ENCODE measurements at places on chromosomes 6 and 20.

GRCh38 chr6:77466451-77467437 is 3.5 kb upstream of the HTR1B start:
- peak; percentile 19 for DNase-seq

GRCh38 chr6:51842061-51842803 is 245.2 kb downstream of the PKHD1 start:
- DNase-seq: no peak

DNA sequence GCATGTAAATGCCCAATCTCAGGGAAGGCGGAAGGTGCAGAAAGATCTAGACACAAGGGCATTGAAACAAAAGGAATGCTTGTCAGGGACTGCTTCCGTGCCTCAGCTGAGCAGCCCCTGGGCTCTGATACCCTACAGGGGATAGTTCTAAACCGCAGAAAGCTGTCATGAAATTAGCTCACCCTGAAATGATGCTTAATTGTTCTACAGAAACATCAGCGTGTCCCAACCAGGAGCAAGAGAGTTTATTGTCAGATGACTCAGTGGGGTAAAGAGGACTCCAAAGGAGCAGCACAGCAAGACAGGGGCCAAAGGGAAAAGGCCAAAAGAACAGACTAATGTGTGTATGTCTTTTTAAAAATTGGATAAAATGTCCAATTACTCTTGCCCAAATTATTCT is 258.4 kb upstream of the JARID2 start:
- no peak for DNase-seq

DNA sequence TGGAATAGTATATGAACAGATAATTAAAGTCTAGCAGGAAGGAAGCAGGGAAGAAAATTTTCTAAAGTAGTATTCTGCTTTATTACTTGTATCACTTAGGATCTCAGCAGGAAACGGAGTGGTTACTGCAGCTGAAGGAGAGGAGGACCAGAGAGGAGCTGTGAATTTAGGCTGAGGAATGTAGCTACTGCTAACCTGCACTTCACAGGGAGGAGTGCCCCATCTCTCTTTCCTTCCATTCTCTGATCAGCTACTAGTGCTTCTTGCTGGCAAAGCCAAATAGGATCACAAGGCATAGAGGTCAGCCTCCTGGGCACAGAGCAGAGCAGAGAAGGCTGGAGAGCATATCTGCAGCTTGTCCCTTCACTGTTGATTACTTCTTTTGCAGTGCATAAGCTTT is 205.3 kb upstream of the ASCC3 start:
- DNase-seq: no peak

GRCh38 chr6:106194949-106195921 is 109.1 kb downstream of the PRDM1 start:
- no peak for DNase-seq

GRCh38 chr20:38674092-38674764 is 50.1 kb upstream of the SLC32A1 start:
- DNase-seq: peak; percentile 93

DNA sequence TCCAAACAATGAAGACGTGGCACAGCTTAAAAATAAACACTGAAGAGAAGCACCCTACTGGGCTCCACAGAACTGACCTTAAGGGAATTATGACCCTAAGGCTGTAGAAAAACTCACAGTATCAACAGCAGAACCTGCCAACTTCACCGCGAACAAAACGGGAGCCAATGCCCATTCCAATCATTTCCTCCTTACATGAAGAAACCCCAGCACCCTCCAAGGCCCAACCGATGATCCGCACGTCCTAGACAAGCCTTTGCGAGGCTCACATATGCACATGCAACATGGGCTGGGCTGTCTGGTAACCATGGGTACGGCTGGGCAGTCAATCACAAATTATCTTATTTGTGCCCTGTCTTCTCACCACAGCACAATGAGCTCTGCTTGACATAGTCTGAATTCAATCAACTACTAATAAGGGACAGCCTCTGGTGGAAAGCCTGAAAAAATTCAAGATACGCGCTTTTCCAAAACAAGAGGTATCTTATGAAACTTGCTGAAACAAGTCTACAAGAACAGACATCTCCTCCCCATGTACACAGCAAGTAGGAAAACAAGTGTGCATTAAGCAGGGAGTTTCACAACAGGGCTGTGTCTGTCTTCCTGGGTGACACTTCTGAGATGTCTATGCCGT is 1.7 kb downstream of the DIDO1 start:
- peak; percentile 79 for DNase-seq

DNA sequence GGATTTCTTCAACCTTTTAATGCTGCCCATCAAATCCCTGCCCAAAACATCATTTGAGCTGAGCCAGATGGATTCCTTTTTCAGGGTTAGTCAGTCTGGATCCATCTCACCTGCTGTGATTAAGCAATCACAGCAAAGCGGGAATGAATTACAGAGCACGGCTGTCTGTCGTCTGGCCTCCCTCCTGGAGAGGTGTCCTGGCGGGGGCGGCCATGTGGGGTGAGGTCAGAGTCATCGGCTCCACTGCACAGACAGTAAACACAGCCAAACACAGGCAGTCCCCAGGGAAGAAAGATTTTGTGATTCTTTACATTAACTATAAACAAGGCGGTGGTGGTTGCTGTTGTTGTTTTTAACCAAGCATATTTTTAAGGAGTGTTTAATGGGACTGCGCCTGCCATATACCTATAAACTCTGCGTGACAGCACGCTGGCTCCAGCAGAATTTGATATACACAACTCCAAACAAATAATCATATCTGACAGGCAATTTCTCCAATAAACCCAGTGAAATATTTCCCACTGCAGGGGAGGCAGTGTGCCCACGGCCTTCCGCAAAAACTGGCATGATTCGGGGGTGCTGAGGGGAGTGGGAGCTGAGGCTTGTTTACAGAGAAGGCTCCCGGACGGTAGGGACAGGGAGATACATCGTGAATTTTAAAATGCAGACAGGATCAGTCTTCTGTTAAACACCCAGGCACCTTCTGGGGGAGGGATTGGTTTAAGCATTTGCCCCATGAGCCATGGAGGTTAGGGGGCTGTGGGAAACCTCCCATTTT is 232.0 kb upstream of the PMEPA1 start:
- no peak for DNase-seq

DNA sequence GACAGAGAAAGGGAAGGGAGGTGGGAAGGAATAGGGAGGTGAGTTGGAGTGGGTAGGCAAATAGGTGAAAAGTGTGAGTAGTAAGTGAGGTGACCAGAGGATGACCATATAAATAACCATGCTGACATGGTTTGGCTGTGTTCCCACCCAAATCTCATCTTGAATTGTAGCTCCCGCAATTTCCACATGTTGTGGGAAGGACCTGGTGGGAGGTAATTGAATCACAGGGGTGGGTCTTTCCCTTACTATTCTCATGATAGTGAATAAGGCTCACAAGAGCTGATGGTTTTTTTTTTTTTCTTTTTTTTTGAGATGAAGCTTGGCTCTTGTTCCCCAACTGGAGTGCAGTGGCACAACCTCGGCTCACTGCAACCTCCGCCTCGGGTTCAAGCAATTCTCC is 21.5 kb upstream of the SMIM13 start:
- DNase-seq: no peak

GRCh38 chr6:29255530-29255929 is 46.0 kb upstream of the OR14J1 start:
- DNase-seq: no peak

GRCh38 chr20:46202766-46203509 is 84.8 kb downstream of the CD40 start:
- DNase-seq: no peak

GRCh38 chr20:9637889-9638288 is 123.5 kb downstream of the LAMP5 start:
- DNase-seq: no peak
